A549 treated with CpdA at 1 μM for 4 hours (cell line): ENCODE measurements at places on chromosomes 3 and 15. TPM values are rescaled to one million over a fixed set of nuclear protein-coding genes. Genes with fewer than 3 reads are reported as not detected.

The VWA5B2 gene
- total RNA-seq: 0.34 to 0.93 TPM (median 0.38 TPM) in 5 replicates

The ACSBG1 gene
- 0.21 to 0.41 TPM (median 0.31 TPM) in 5 replicates for total RNA-seq

The DNASE1L3 gene
- 0.09 to 0.30 TPM (median 0.16 TPM) in 3 of 5 replicates, not detected in the others for total RNA-seq

The CCRL2 gene
- 0.13 to 0.26 TPM (median 0.22 TPM) in 4 of 5 replicates, not detected in the other for total RNA-seq

The LRRC31 gene
- 0.02 TPM in 1 of 5 replicates, not detected in the others for total RNA-seq

The FILIP1L gene
- 0.06 to 0.45 TPM (median 0.07 TPM) in 5 replicates for total RNA-seq

The CKMT1B gene
- total RNA-seq: 2.6 to 7.6 TPM (median 3.8 TPM) in 5 replicates

The JMJD7 gene
- total RNA-seq: 2.2 to 4.2 TPM (median 3.5 TPM) in 5 replicates

The SYNPR gene
- total RNA-seq: not detected in 5 replicates

The GNAT1 gene
- total RNA-seq: 0.02 TPM in 1 of 5 replicates, not detected in the others

The FSD2 gene
- total RNA-seq: not detected in 5 replicates

The ROPN1 gene
- not detected in 5 replicates for total RNA-seq

The GFM1 gene
- 40.0 to 74.3 TPM (median 44.1 TPM) in 5 replicates for total RNA-seq
